Stimulated activated CD8-positive, alpha-beta memory T cell treated with anti-CD3 and anti-CD28 coated beads, Interleukin-15, amount 100 ng/mL, for 48 hours (primary cell): ENCODE measurements at places on chromosomes 11 and 22.

DNA sequence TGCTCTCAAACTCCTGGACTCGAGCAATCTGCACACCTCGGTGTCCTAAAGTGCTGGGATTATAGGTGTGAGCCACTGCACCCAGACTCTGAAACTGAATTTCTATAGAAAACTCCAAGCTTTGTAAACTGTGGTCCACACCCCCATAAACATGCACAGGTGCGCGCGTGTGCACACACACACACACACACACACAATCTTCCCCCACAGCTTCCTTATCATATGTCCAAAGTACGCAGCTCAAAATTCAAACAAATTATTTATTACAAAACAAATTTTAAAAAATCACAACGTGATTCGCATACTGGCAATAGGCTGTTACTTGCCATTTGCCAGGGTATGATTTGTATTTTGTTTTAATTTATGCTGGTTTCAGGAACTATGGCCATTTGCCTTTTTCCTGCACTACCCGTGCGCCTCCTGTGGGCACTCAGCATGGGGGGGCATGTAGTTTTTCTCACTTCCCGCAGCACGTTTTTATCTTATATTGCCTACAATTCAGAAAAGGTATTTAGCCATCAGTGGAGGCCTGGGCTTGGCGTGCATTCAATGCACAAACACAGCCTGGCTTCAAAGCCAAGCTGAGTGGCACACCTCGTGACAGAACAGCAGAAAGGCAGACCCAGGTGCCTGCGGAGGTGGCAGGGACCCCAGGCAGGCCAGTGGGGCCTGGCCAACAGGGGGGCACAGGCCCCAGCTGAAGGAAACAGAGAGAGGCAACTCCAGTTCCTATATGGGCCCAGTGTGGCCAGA, 10.8 kb upstream of the SNX32 start:
- no peak for DNase-seq

- no peak for DNase-seq
These were observed 102.7 kb downstream of the TRAF6 start for GRCh38 chr11:36407356-36407755.

- no peak for DNase-seq
These were observed 485.9 kb downstream of the KCNA4 start for GRCh38 chr11:29530961-29531360.

DNA sequence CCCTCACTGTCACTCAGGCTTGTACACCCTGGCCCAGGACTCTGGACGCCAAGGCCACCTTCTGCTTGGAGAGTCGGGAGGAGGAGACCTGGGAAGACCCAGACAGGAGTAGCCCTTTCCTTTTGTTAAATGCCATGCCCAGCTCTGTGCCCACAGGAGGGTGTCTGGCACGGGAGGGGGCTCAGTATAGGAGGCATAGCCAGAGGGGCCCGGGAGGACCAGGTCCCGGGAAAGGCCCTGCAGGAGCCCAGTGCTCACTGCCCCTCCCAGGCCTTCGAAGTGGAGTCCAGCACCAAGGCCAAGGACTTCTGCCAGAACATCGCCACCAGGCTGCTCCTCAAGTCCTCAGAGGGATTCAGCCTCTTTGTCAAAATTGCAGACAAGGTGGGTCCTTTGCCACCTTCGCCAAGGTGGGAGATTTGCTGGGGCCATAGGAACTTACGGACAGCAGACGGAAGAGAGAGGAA, 79.0 kb downstream of the MYO7A start:
- DNase-seq, result no peak

GRCh38 chr22:43342347-43343261, 568 bp downstream of the SCUBE1 start:
- no peak for DNase-seq
